ENCODE measurements at places on chromosomes 3 and 15.
A peak's percentile ranks its signal among the peaks of the same experiment; 100 is the strongest.

- DNase-seq, result no peak
Observed at GRCh38 chr3:127206611-127207516, 13.9 kb downstream of the PRR23E start.

GRCh38 chr3:101646726-101647125, 30.2 kb downstream of the ZBTB11 start:
- peak; percentile 7 for DNase-seq

DNA sequence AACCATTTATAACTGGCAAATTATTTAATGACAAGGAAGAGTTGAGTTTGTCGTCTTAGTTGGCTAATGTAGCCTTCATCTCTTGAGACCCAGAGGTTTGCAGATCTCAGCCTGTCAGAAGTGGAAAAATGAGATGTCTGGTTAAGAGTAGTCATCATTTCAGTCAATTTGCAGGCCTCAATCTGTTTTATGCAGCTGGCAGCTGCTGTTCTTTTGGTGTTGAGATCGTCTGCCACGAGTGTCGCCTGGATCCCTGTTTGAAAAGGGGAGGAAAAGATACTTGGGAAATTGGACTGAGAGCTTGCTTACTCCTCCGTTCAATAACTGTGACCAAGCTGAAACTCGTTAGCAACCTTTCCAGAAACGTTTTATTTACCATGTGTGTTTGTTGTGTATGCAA, 2.3 kb downstream of the PHLDB2 start:
- DNase-seq, result no peak

- DNase-seq, result no peak
Observed at GRCh38 chr15:66716656-66717020, 14.6 kb downstream of the SMAD6 start.

DNA sequence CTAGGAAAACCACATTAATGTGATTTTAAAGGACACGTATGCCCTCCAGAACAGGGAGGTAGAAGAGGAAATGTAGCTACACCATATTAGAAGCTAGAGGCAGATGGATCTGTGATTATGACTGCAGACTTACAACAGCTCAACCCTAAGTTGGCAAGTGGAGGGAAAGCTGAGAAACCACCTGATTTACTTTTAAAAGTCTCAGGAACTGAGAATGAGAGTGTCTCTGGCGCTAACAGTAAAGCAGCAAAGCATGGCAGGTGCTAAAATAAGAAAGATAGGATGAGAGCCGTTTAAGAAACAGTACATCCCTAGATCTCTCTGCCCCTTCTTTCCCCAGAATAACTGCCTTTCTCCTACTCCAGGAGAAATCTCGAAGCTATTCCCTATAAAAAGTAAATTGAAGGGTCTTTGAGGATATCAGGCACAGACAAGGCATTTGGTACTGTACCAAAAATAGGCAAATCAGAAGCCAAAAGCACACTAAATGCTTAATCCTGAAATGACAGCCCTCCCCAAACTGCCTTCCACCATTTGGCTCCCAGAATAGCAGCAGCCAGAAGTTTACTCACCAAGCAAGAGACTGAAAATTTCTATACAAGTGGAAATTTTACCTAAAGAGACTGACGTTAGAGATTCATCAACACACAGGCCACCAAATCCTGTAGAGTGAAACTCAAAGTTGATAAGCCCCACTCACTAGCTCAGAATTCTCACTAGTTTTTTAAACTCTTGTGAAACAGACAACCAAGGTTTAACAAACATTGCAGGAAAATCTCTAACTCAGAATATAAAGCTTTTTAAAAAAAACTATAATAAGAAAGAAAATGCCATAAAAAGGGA, 34.3 kb upstream of the PARP14 start:
- DNase-seq, result no peak

GRCh38 chr3:126549861-126550487, 8.8 kb downstream of the C3orf22 start:
- DNase-seq, result no peak

GRCh38 chr15:82014989-82015388, 30.8 kb downstream of the MEX3B start:
- no peak for DNase-seq

DNA sequence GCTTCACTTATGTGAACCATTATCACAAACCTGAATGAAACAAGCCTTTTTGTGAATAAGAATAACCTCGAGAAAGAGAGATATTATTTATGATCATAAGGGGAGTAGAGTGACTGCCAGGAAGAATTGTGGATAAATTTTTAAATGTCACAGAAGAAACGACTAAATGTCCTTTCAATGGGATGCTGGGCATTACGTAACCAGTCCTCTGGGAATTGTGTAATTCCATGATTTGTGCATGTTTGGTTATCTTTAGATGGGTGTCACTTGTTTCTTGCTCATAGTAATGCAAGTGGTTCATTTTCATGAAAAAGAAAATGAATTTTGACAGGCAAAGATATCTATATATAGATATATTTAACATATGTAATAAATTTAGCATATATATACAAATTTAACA, 379.5 kb upstream of the AGTR1 start:
- no peak for DNase-seq

GRCh38 chr3:60650171-60650570, 601.1 kb downstream of the FHIT start:
- no peak for DNase-seq

DNA sequence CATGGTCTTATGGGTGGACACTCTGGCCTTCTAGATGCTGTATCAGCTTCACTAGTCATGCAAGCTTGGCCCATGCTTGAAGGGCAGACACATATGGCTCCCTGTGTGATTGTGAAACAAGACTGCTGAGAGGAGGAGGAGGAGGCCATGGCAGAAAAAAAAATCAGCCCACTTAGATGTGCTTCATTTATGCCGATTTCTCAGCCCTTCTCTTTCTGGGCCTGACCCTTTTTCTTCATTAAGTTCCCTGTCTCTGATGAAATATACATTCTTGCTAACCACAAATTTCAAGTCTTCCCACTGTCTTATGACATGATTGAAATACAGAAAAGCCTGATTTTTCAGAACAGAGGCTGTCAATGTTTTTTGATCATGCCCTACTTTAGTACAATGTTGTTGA, 213.0 kb upstream of the FEZF2 start:
- DNase-seq, result peak; percentile 95

GRCh38 chr3:50299929-50300680, 900 bp upstream of the HYAL3 start:
- peak; percentile 13 for DNase-seq

DNA sequence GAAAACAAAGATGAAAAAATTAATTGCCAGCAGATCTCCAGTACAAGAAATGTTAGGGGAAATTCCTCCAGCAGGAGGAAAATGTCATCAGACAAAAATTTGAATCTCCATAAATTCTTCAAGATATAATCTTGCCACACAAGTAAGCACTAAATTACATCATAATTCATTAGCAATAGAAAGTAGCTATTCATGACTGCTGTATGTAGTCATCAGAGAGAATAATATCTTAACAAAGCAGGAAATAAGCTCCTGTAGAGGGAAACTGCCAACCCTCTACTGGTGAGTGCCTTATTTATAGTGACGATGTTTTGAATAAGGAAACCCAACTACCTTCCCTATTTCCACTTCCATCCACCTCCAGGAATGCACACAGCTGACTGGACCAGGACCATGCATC, 15.8 kb upstream of the SLC27A2 start:
- peak; percentile 33 for DNase-seq

DNA sequence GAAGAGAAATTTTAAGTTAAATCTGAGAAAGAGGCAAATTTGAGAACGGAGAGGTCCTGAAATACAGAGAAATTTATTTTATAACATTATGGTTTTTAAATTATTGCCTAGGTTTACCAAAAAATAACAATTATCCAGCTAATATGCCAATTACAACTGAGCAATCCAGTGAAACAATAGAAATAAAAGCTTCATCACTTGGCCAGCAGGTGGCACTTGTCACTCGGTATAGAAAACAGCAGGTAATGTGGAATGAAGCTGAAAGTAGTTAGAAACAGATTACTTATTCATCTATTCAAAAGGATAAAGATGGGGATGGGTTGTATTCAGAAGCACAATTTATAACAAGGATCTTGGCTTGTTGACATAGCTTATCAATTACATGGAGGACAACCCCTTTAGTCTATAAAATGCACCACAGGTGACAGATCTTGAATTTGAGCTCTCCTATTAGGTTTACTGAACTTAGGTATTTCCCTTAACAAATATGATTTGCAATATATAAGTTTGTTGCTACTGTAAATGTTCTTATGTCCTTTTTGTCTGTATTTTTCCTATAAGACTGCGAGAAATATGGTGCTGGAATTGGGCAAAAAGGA, 70.1 kb upstream of the GUCA1C start:
- DNase-seq, result peak; percentile 0

GRCh38 chr3:138593488-138594149, 441 bp downstream of the CEP70 start:
- DNase-seq, result no peak

DNA sequence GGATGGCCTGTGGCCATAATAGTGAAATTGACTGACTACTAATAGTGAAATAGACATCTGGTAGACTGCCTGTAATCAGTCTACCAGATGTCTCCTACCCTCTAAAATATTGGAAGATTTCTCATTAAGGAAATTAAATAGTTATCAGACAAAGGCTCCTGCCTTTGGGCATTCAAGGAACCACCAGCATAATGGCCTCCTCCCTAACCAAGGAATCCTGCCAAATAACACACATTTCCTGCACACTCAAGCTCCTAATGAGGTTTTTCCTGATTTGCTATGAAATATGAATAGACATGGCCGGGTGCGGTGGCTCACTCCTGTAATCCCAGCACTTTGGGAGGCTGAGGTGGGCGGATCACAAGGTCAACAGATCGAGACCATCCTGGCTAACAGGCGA, 14.6 kb downstream of the NUSAP1 start:
- no peak for DNase-seq

- DNase-seq, result no peak
Observed at GRCh38 chr15:67369359-67369998, 114.9 kb downstream of the IQCH start.

DNA sequence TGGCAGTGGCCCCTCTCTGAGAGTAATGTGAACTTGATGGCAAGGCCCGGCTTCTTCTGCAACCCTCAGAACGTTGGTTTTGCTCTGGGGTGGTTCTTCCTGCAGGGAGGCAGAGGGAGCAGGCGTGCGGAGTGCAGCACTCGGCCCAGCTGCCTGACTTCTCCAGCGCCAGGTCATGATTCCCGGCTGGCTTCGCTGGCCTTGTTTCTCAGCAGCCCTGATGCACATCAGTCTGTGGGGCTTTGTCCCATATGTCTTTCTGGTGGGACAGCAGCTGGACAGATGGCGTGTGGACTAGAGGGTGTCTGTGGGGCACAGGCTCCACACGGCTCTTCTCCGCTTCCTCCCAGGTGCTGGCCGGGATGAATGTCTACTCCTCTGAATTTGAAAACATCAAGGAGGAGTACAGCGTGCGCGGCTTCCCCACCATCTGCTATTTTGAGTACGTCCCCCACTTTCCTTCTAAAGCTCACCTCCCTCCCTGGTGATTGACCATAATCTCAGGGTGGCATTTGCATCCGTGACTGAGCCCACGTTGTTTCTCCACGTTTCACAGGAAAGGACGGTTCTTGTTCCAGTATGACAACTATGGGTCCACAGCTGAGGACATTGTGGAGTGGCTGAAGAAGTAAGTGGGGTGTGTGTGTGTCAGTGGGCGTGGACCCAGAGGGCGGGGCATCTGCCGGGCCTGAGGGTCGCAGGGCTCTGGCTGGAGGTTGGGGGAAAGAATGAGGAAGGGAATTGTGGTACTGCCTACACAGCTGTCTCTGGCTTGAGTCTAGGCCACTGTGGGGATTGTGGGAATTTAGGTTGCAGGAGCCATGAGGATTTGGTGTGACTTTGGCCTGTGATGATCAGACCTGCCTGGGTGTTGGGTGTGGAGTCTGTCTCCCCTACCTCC, 57.1 kb downstream of the PDIA5 start:
- DNase-seq, result no peak

DNA sequence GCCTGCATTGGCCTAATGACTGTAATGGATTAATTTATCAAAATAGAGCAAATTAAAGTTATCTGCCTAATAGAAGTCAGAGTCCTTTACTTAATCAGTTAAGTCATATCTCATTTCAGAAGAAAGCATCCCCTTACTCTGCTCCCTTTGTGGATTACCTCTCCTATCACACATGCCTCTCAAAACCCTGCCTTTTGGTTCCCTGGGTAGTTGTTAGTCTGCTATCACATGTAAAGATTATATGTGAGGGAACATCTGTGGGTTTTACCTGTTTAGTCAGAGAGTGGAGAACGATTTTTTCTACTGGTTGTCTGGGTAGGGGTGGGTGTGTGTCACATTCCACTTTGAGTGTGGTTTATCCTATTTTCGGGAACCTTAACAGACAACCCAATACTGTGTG, 16.4 kb downstream of the UBE2E2 start:
- no peak for DNase-seq

DNA sequence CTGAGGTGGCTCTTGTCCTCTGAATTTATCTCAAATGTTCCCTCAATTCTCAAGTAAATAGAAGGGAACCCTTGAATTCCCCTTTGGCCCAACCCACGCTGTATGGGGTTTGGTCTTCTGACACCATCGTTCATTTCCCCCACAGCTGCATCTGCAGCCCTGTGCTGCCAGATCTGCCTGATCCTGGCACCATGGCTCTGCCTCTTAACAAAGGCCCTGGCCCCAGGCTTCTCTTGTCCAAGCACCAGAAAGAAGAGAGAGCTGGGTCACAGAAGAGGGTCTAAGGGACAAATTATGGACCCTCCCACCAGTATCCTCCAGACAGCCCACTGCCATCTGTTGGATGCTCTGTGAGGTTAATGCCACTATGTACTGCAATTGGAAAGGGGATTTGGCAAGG, 1.8 kb downstream of the MAP1A start:
- no peak for DNase-seq

GRCh38 chr3:116586285-116586944, 123.2 kb upstream of the TUSC7 start:
- DNase-seq, result no peak

DNA sequence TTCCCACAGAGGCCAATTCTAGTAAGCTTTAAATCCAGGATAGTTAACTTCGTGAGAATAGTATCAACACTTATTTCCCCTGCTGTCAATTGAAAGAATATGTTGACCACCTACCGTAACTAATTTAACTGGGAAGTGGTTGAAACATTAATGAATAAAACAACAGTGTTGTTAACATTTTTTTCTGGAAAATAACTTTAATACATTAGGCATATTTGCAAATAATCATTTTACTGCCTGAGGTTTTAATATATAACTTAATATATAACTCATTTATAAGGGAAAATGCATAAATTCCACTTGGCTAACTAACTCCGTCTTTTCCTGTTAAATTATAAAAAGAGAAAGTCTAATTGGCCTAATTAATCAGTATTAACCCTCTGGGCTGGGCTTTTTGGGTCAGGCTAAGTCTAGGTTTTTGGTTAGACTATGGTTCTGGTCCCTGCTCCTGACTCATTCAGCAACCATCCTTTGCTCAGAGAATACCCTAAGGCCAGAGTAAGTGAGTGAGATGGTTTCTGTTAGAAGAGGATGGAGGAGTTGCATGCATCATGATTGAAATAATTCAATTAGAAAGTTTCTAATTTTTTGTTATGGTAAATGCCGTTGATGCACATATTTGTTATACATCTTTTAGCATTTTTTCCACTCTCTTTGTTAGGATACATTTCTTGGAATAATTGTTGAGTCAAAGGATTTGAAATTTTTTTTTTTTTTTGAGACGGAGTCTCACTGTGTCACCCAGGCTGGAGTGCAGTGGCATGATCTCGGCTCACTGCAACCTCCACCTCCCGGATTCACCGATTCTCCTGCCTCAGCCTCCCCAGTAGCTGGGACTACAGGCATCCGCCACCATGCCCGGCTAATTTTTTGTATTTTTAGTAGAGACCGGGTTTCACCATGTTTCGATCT, 10.8 kb upstream of the SKIL start:
- DNase-seq, result no peak
